ENCODE measurements at places on chromosomes 3 and 15. TPM values are rescaled to one million over a fixed set of nuclear protein-coding genes. Genes with fewer than 3 reads are reported as not detected.

DNA sequence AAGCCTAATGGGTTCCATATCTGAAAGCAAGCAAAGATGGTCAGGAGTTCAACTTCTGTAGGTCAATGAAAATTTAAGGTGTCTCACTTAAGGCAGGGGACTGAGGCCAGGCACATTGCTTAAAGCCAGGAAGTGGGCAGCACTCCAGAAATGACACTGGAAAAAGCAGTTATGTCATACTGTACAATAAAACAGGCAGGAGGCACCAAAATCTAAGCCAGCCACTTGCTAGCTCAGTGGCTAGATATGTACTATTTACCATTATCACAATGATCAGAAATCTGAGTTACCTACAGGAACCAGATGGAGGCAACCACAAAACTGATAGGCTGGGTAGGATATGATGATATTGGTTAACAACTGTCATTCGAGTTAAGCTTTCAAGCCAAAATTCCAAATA, 57.3 kb downstream of the FRMD5 start:
- no peak for DNase-seq

The PAQR5 gene
- 0.15 TPM for total RNA-seq

DNA sequence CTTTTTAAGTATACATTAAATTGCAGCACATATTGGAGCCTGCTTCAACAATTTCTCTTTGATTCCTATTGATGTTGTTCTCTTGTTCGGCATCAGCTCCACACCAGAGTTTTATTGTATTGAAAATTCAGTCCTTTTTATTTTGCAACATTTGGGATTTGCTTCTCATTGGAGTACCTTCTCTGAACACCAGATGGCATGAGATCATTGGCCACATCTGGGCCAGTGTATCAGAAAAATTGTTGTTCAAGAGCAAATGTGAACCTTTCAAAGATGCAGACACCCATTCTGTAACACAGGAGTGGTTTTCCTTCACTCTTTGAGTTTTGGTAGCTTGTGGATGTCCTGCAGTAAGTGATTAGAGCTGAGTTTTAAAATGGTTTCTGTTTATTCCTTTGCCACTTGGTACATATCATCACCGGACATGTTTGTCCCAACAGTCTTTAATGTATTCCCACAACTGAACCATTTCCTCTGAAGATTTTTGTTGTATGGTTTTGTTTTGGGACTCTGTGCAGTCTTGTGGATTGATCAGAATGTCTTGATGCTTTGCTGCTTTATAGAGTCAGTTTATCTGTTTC, 96.1 kb downstream of the MCTP2 start:
- peak; percentile 45 for DNase-seq

- peak; percentile 61 for DNase-seq
Observed at GRCh38 chr3:171772427-171773056, 37.7 kb downstream of the PLD1 start.

DNA sequence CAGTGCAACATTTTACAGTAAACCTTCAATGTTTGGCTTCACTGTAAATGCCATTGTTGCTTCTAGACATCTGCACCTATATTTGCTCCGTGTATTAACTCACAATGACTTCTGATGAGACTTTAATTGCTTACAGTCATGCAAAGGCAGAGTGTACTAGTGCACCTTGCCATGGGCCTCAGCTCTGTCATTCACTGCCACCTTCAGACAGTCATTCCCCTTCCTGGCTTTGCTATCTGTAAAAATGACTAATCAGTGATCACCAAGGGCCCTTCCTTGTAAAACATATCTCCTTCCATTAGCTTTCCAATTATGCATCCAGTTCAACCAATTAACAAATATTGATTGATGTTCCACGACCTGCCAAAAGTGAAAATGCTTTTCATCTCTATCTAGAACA, 120.3 kb downstream of the ARRDC4 start:
- DNase-seq = no peak

DNA sequence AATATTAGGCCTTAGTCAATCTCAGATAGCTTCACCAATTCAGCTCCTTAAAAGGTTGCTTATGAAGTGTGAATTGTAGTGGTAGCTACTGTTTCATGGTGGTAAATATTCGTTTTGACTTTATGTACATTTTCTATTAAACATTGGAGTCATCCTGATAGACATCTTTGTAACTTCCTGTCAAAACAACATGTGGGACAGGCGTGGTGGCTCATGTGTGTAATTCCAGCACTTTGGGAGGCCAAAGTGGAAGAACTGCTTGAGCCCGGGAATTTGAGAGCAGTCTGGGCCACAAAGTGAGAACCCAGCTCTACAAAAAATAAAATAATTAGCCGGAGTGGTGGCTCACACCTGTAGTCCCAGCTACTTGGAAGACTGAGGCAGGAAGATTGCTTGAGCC, 2.0 kb upstream of the TRIM59 start:
- DNase-seq = no peak

- DNase-seq = no peak
Observed at GRCh38 chr3:58025837-58026569, 17.8 kb downstream of the FLNB start.

DNA sequence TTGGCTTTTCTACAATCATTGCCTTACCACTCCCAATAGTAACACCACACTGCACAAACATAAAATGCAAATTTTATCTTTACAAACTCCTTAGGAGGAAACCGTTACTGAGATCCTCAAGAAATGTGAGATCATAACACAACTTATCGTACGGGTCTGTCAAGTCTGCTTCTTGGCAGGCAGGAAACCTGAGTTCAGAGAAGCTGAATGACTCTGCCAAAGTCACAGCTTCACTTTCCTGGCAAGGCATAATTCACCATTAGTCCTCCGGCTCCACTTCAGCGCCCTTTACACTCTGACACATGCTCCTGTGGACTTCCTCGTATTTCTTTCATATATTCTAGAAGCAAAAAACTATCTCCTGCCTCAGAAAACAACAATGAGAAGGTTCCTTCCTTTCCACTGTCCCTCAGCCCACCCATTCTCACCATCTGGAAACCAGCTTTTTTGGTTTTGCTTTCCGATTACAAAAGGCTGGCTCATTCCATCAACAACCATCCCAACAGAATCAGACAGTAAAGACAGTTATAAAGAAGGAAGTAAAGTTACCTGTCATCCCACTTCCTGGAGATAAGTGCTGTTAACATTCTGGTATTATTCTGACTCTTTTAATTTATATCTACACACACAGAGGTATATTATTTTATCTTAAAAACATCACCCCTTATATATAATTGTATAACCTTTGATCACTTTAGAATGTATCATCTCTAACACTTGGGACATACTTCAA, 223.4 kb downstream of the STT3B start:
- DNase-seq = no peak
